NCI-H1092 (cell line): ENCODE measurements at places on chromosomes 2 and 18.
A peak's percentile ranks its signal among the peaks of the same experiment; 100 is the strongest.

GRCh38 chr2:27212626-27213471 is 781 bp upstream of the SLC5A6 start:
- DNase-seq, result no peak

DNA sequence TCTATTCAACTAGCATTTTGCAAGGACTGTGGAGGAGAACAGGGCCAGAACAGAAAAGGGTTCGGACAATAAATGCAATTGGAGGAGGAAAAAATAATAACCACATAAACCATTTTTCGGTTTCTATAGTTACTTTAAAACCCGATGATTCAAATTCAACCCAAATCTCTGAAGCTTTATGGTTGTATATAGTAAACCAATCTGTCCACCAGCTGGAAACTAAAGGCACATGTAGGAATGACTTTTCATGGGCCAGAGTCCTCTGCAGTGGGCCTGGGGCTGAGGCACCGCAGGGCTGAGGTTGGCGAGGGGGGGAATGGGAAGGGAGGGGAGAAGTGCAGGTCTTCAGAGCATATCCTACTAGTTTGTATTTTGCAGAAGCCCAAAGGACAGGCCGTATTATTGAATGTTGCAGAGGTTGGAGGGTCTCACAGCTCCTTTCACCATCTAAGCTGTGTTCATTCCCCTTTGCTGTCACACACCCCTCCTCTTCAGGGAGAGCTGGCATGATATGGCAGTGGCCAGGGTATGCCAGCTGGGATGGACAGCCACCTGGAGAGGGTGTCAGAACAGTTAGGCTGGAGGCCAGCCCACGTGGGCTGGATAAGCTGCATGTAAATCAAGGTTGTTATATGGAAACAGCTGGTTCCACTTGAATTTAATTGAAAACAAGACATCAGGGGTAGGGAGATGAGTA is 267.1 kb downstream of the PRKCE start:
- DNase-seq, result peak; percentile 51

DNA sequence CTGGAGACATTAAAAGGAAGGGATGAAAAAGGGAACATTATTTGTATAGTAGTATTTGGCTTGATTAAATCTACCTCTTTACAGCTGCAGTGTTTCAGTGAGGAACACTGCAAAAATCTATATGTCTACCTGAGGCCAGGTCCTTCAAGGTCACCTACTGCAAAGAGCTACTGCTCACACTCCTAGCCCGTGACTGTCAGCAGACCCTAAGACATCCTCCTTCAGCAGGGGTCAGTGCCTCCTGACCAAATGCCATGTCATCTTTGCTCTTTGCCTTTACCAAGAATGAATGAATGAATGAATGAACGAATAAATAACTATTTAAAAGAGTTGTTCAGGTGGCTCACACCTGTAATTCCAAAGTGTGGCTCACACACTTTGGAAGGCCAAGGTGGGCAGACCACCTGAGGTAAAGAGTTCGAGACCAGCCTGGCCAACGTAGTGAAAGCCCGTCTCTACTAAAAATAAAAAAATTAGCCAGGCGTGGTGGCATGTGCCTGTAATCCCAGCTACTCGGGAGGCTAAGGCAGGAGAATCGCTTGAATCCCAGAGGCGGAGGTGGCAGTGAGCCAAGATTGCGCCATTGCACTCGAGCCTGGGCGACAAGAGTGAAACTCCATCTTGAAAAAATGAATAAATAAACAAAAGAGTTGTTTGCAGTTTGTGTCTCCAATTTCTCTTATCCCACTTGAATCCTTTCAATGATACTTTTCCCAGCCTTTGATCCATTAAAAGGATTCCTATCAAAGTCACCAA is 84.3 kb upstream of the GRB14 start:
- no peak for DNase-seq

DNA sequence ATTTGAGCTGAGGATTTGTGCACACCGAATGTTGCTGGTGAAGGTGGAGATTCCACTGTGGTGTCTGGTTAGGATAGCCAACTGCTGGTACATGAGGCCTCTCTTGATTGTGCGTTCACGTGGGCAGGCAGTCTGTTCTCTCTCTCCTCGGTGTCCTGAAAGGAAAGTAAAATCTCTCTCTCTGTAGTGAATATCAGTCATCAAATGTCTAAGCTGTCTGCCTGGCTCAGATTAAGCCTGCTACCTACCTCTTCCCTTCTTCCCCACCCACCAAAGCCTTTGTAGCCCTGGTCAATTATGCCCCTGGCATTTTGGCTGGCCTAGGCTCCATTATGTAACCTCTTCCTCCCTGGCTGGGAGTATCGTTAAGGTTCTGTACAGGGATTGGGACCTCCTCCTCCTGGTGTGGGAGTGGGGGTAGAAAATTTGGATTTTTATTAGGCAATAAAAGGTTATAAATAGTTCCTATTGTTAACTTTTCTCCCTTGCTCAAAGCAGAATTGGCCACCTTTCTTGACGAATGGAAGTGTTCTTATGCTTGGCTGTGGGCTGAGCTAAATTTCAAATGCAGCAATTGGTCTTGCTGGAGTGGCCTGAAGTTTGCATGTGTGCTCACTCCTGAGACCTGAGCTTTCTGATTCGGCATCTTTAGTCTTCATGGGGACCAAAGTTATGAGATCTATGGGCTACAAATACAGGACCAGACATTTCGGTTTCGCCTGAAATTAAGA is 148.8 kb downstream of the WDSUB1 start:
- no peak for DNase-seq

DNA sequence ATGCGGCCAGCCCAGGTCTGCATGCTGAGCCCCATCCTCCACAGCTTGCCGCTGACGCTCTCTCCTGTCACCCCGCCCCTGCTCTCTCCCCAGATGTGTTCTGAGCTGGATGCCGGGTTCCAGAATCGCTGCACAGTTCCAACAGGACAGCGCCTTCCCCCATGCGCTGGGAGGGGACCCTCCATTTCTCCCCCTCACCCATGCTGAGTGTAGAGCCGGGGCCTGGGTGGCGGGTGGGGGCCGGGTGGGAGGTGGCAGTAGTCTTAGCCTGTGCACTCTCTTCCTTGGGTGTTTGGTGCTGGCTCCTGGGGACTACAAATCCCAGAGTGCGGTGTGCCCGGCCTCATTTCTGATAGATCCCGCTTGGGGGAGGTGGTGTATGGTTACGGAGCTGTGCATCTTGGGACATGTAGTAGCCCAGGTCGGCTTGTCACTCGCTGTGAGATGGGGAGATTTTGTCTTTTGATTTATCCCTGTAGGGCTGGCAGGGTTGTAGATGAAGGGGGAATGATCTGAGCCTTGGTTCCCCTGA is 6.8 kb downstream of the DNAJB2 start:
- no peak for DNase-seq

GRCh38 chr2:58633613-58634365 is 392.7 kb upstream of the FANCL start:
- DNase-seq, result no peak

DNA sequence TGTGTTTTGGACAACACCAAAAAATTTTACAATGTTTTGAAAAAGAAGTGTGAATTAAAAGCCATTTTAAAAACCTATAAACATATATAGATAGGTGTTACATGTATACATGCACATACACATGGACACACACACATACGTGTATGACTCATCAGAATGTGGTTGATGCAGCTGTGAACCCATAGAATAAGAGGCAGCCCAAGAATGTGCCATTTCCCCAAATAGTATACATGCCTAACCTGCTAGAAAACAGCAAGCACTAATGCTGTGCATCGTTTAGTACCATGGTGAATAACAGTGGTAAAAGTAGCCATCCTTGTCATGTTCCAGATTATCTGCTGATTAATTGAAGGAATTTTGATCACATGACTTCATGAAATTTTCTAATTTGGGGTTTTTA is 149.0 kb downstream of the DSEL start:
- DNase-seq, result no peak

DNA sequence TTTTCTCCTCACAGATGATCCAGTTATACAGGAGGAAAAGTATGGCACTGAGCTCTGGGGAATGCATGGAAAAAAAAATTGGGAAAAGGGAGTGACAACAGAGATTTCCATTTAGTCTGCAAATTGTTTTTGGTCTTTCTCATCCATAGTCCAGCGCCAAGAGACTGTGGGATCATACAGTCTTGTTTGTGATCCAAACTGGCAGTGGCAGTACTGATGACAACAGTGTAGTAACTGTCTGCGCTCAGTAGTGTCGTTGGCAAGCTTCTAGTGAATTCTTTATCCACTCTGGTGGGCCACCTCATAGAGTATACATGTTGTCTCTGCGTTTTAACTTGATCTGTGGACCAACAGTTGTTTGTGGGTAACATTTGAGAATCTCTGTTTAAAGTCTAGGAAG is 37.9 kb downstream of the GALNT1 start:
- DNase-seq, result no peak

DNA sequence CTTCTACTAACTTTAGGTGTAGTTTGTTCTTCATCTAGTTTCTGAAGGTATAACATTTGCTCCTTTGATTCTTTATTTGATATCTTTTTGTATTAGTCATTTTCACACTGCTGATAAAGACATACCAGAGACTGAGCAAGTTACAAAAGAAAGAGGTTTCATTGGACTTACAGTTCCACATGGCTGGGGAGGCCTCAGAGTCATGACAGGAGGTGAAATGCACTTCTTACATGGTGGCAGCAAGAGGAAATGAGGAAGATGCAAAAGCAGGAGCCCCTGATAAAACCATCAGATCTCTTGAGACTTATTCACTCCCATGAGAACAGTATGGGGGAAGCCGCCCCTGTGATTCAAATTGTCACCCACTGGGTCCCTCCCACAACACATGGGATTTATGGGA is 544.4 kb upstream of the DSEL start:
- no peak for DNase-seq

DNA sequence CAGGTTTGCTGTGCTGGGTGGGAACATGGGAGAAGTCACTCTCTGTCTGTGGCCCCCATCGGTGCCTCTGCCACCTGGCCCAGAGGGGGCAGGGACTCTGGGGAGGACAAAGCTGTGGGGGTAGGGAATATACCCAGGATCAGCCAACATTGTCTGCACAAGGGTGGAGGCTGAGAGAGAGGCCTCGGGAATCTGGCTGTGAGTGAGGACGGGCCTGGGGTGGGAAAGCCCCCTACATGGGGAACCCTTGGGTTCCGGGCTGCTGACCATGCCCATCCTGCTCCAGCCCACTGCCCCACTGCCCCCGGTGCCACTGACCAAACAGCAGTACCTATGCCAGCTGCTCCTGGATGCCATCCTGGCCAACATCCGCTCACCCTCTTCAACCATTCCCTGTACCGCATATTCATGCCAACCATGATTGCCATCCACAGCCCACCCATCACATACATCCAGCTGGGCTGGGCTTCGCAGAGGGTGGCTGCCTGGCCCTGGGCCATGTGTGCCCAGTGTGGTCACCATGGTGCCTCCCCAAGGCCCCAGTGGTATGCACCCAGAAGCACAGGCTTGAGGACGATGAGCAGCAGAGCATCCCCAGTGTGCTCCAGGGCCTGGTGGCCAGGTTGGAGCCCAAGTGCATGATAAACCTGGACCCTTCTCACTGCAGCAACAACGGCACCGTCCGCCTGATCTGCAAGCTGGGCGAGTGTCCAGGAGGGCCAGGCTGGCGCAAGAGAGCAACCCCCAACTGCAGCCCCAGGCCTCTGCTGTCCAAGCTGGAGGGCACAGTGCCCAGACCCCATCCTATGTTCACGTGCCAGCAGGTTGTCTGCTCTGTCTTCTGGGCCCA is 6.9 kb upstream of the POTEF start:
- no peak for DNase-seq

DNA sequence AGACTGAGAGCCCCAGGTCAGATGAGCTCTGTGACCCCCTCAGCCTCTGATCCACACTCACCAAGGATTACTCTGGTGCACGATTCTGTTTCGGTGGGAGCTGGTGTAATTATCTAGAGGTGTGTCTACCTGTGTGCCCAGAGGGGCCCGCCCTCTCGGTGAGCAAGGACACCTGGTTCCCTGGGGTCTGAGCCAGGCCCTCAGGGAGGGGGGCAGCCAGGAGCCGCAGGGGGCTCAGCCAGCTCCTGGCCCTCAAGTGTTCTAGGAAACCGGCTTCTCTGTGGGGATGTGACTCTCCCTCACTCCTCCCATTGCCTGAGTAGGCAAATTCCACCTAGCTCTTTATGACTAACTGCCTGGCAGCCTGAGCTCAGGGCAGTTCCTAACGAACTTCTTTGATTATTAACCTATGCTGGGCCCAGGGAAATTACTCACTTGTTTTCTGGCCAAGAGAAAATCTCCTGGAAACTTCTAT is 17.4 kb downstream of the AGAP1 start:
- DNase-seq, result no peak

DNA sequence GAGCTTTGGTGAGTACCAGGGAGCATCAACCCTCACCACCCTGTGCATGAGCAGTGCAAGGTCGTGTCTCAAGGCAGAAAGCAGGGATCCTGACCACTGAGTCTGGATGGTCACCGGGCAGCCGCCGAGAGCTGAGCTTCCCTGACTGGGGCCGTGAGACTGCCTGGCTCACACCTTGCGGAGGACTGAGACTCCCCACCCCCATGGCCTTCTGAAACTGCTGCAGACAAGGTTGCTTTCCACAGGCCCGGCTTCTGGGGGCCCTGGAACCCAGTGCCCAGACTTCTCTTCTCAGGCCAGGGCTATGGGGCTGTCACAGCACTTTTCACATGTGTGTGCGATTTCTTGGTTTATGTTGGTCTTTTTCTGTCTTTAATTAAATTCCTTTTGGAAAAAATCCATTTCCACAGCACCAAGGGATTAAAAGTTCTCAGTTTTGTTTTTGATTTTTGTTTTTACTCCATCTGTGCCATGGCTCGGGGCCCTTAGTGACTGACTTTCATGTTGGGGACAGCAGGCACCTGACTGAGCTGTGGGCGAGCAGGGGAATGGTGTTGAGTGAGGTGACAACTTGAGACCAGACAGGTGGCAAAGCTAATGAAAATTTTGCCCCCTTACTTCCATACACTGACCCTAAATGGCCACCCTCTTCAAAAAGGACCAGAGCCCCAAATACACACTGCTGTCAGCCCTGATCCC is 297.9 kb downstream of the CYP26B1 start:
- DNase-seq, result no peak

DNA sequence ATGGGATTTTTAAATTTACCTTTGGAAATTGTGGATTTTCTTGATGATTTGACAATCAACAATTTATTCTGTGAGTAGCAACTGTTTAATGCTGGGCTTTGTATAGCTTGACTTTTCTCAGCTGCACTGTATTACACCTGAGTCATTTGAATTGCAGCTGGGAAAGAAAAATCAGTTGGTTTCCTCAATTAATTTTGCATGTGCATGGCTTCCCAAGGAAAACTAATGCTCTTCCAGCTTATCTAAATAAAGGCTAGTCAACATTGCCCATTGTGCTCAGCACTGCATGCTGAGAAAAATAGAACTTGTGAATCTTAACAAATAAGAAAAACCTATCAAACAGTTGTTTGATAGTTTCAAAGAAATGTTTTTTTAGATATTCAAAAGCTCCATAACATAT is 268.3 kb upstream of the CDH20 start:
- no peak for DNase-seq

- no peak for DNase-seq
Observed at GRCh38 chr2:33496150-33496549, 19.7 kb downstream of the RASGRP3 start.
